ENCODE measurements at places on chromosomes 16 and 17.
A peak's percentile ranks its signal among the peaks of the same experiment; 100 is the strongest.

GRCh38 chr17:48624544-48625494, 1.3 kb downstream of the HOXB9 start:
- DNase-seq: no peak

DNA sequence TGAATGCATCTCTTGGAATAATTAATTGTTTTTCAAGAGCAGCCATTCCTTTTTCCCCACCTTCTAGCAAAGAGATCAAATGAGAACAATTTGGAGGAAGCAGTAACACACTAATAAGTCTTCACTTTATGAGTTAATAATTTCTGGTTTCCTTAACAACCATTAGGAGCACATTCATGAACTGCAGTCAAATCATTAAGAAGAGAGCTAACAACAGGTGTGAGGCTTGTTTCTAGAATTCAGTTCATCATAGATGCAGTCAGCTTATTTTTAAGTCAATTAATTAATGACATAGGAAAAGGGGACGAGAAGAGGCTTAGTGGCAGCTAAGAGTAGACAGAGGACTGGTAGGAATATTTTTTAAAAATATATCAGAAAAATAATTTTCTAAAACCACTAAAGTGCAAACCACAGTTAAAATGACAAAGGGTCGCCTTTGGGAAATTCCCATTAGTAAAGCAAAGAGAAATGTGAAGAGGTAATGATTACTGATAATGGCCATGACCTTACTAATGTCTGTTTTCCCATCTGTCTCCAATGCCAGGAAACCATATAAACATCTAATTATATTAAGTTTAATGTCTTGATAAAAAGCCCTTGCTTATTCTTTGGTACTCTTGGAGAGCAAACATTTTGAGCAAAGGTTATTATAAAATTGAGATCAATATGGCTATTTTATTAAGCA, 184.2 kb downstream of the KCNJ2 start:
- DNase-seq: no peak

GRCh38 chr17:20961586-20961985, 81.2 kb downstream of the USP22 start:
- no peak for DNase-seq

GRCh38 chr17:62134397-62134796, 69.3 kb upstream of the MED13 start:
- DNase-seq: no peak

GRCh38 chr16:31869511-31870201, 4.0 kb upstream of the ZNF267 start:
- DNase-seq: peak; percentile 97

GRCh38 chr17:64399071-64399766, 8.6 kb upstream of the PECAM1 start:
- no peak for DNase-seq

DNA sequence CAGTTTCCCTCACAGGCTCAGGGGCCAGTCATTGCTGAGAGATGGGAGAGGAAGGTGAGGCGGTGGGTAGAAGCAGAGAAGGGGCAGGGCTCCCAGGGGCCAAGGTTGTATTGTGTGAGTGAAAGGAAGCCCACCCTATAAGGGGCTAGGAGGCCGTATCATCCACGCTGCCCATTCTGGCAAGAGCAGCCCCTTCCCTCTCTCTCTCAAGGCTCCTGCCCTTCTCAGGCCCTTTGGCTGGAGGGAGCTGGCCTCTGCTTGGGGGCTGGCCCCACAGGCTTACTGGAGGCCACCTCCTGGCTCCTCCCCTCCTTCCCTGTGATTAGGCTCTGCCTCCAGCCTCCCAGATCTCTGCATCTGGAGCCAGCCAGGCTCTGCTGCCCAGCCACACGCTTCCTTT, 7.6 kb downstream of the TBKBP1 start:
- no peak for DNase-seq

DNA sequence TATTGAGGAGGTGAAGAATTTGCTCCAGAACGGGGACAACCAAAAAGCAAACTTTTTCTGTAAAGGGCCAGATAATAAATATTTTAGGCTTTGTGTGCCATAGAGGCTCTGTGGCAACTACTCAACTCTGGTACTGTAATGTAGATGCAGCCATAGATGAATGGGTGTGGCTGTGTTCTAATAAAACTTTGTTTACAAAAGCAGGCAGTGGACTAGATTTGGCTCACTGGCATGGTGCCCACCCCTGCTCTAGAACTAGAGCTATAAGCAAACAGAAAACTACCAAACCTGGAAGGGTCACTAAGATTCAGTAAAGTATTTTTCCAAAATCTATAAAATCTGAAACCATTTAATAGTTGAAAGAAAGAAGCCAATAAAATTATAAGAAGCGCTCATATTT, 24.6 kb upstream of the SMURF2 start:
- DNase-seq: no peak

DNA sequence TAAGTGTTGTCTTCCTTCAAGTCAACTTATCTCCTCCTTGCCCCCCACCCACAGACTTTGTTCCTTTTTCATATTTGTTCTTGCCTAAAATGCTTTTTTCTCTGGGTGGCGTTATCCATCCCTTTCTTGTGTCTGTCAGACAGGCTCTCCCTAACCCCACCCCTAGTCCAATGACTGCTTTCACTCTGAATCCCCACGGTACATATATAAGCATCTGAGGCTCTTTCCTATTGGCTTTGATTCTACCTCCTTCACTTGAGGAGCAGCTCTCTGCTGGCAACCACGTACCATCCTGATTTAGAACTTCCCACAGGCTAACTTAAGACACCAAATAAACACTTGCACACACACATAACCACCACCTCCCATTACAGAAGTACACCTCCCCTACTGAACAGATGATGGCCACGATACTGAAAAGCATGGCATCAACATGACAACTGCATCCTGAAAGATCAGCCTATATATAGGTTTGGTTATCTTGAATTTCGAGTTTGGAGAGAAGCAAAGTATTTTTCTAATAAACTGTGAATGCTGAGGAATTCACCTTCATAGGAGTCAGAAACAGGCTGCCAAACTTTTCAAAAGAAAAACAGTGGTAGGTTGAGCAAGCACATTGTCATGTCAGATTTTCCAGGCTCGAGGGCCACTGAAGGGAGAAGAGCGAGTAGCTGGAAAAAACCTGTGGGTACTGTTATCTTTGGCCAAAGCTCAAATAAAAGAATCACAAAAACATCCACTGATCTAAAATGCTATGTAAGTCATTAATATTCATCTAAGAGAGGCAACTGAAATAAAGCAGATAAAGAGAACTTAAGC, 24.3 kb downstream of the STAT3 start:
- DNase-seq: no peak

DNA sequence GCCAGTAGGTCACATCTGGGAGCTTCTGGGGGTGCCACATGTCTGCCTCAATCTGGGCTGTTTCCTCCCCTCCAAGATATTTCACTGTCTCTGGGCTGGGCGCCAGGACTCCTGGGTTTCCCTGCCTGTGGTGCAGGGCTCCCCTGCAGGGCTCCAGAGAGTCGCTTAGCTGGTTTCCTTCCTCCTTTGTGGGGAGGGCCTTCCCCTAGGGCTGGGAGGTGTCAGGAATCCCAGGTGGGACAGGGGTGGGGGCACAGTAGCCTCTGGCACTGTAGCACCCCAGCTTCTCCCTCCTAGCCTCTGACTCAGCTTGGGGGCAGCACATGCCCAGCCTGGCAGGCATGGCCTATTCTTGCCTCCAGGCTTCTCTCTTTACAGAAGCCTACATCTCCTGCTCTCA, 2.6 kb downstream of the RARA start:
- DNase-seq: no peak

GRCh38 chr17:81114351-81115093, 50.8 kb upstream of the PVALEF start:
- DNase-seq: no peak

Data from suppressor macrophage treated with lipopolysaccharide for 1 hour (primary cell).